Natural killer cell (primary cell): ENCODE measurements at places on chromosomes 11 and 22. TPM values are rescaled to one million over a fixed set of nuclear protein-coding genes. Genes with fewer than 3 reads are reported as not detected.

DNA sequence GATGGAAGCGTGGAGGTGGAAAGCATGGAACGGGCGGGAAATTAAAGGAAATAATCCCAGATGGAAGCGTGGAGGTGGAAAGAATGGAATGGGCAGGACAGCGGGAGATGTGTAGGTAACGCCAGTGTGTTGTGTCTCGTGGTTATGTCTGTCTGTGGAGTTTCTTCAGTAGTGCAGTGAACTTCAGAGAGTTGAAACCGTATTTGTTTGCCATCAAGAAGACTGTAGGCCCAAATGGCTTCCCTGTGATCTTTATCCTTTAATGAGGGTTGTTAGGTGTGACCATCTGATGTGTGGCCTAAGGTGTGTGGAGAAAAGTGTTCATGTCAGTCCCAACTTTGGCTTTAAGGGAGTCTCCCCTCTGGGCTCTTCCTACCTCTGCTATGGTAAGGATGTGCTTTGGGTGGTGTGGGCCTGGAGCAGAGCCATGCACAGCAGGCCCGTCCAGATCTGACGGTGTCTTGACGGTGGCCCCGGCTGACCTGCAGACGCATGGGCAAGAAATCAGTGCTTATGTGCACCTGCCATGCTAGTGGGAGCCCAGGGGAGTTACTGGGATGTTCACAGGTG, 39.6 kb downstream of the AP2A2 start:
- H3K4me1 ChIP-seq = peaks cover 21% of the 10 kb centered on the region
- H3K36me3 ChIP-seq = peaks cover 2% of the 10 kb centered on the region
- DNase-seq = no peak

DNA sequence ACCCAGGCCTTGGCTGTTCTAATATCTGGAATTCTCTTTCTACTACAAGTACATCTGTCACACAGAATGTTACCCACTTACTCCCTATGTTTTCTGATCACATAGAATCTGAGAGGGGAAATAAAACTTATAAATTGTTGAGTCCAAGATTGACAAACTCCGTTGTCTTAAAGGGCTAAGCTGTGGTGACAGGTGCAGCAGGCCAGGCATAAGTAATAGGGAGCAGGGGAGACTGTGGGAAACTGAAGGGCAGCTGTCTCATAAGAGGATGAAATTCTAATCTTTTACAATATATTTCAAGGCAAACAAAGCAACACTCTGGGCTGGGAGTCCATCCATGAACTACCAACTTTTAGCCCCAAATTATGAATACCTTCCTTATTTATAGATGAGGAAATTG, 133.9 kb downstream of the SLC1A2 start:
- H3K36me3 ChIP-seq = no peaks in the 10 kb centered on the region
- H3K27me3 ChIP-seq = no peaks in the 10 kb centered on the region
- H3K4me3 ChIP-seq = no peak overlapping the region
- DNase-seq = no peak
- no peak overlapping the region for H3K27ac ChIP-seq

DNA sequence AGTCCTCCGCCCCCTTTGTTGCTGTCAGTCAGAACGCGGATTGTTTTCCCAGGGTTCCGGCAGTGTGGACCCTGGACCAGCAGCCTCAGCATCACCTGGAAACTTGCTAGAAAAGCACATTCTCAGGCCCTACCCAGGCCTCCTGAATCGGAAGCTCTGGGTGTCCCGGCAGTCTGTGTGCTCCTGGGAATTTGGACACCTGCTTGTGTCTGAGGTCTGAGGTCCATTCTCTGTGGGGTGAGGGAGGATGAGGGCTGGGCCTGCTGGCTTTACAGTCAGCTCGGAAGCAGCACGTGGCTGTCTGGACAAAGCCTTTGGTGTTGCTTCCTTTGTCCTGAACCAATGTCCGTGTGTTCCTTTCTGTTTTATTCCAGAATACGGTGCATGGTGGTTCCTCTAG, 299.7 kb downstream of the TBC1D22A start:
- H3K4me1 ChIP-seq = no peaks in the 10 kb centered on the region
- no peak overlapping the region for H3K4me3 ChIP-seq
- peaks cover 14% of the 10 kb centered on the region for H3K36me3 ChIP-seq
- H3K27me3 ChIP-seq = no peaks in the 10 kb centered on the region
- H3K27ac ChIP-seq = no peak overlapping the region

OR4D11 gene
- total RNA-seq = not detected

ASRGL1 gene
- total RNA-seq = 9.7 TPM

MED17 gene
- total RNA-seq = 66.4 TPM

DNA sequence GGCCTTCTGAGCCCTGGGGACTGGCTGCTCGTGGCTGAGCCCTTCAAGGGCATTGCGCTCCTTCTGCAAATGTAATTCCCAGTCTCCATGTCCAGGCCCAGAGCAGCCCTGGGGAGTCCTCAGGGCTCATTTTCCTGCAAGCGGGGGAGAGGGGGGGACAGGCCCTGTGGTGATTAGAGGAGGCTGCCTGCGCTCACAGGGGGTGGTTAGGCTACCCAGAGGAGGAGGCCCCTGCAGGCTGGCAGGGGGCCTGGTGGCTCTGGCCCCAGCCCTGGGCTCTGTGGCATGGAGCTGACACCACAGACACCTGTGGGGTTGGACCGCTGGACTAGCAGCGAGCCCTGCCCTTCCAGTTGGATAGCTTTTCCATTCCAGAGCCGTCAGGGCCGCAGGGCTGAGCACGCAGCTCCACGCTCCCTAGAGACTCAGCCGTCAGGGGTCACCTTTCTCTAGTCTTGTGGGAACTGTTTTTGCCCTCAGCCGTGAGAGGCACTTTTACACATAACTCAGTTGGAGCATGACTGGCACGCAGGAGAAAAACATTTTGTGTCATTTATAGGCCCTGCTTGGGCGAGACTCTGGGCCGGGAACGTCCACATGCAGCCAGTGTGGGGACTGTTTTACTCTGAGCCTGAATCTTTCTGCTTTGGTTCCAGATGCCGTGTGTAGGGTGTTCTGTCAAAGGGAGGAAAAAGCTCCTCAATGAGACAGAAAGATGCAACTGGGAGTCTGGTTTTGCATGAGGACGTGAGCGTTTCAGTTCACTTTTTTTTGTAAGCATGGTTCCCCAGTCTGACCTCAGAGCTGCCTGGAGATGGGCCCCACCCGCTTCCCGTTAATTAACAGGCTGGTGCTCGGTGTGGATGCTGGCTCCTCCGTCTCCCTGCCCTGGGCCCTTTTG, 58.1 kb downstream of the LRP5 start:
- peaks cover 34% of the 10 kb centered on the region for H3K4me1 ChIP-seq

MDK gene
- total RNA-seq = 6.3 TPM

DNA sequence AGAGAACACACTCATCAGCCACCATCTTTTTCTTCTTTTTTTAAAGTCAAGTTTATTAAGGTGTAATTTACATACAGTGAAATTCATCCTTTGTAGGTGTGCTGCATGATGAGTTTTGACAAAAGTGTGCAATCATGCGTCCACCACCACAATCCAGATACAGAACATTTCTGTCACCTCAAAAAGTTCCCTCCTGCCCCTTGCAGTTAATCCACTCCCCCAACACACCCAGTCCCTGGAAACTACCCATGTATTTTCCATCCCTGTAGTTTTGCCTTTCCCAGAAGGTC, 126.7 kb downstream of the HIPK3 start:
- no peak overlapping the region for H3K4me3 ChIP-seq
- H3K27ac ChIP-seq = no peak overlapping the region
- no peaks in the 10 kb centered on the region for H3K27me3 ChIP-seq
- DNase-seq = no peak
- H3K4me1 ChIP-seq = no peaks in the 10 kb centered on the region
- H3K36me3 ChIP-seq = no peaks in the 10 kb centered on the region

DNA sequence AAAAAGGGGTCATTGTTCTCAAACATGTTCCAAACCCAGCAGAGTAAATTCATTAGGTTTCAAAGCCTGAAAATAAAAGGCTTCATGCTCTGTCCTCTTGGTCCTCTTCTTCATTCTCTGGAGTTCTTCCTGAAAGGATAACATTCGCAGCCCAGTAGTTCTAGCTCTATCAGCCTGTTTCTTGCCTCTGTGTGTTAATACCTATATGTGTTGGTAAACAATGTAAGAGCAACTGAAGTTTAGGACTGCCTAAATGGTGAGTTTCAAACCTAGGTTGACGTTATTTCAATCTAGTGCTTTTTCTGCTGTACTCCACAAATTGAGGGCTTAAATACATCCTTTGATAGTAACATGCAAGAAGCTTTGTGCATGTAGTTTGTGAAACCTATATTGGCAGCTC, 9.4 kb downstream of the AASDHPPT start:
- no peak overlapping the region for H3K27ac ChIP-seq
- no peak for DNase-seq
- H3K36me3 ChIP-seq = peaks cover 29% of the 10 kb centered on the region
- no peaks in the 10 kb centered on the region for H3K4me1 ChIP-seq
- H3K4me3 ChIP-seq = no peak overlapping the region

GRCh38 chr11:3989276-3989920, 105.2 kb upstream of the RRM1 start:
- no peak overlapping the region for H3K4me3 ChIP-seq
- H3K36me3 ChIP-seq = no peaks in the 10 kb centered on the region
- peaks cover 16% of the 10 kb centered on the region for H3K4me1 ChIP-seq
- H3K27ac ChIP-seq = no peak overlapping the region
- no peaks in the 10 kb centered on the region for H3K27me3 ChIP-seq
- no peak for DNase-seq

- no peaks in the 10 kb centered on the region for H3K4me1 ChIP-seq
- no peaks in the 10 kb centered on the region for H3K36me3 ChIP-seq
- no peak overlapping the region for H3K4me3 ChIP-seq
- no peaks in the 10 kb centered on the region for H3K27me3 ChIP-seq
- no peak overlapping the region for H3K27ac ChIP-seq
These were observed 44.4 kb upstream of the CLDN5 start for GRCh38 chr22:19568337-19569275.

DNA sequence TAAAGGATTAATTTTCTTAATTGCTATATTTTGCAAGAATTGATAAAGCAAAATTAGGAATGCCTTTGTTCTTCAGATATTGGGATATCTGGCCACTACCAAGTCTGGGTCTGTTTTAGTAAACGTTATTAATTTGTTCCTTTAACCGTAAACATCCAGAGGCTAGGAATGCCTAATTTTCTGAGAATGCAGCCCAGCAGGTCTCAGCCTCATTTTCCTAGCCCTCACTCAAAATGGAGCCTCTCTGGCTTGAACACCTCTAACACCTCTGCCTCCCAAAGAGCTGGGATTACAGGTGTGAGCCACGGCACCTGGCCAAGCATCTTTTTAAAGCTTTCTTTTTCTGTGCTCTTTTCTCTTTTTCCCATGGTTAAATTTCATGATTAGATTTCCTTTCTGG, 18.4 kb downstream of the TMEM135 start:
- H3K27me3 ChIP-seq = no peaks in the 10 kb centered on the region
- H3K4me3 ChIP-seq = no peak overlapping the region
- H3K27ac ChIP-seq = no peak overlapping the region
- no peak for DNase-seq
- H3K4me1 ChIP-seq = no peaks in the 10 kb centered on the region
- H3K36me3 ChIP-seq = no peaks in the 10 kb centered on the region

OR52I1 gene
- total RNA-seq = not detected

GRCh38 chr11:66151273-66151672, 81.2 kb downstream of the PACS1 start:
- DNase-seq = no peak
- H3K4me1 ChIP-seq = peaks cover 1% of the 10 kb centered on the region
- no peak overlapping the region for H3K4me3 ChIP-seq
- no peaks in the 10 kb centered on the region for H3K36me3 ChIP-seq

HEPHL1 gene
- total RNA-seq = not detected

- no peak overlapping the region for H3K4me3 ChIP-seq
- peaks cover 11% of the 10 kb centered on the region for H3K4me1 ChIP-seq
- H3K36me3 ChIP-seq = peaks cover 11% of the 10 kb centered on the region
These were observed 72.1 kb downstream of the RNF169 start for GRCh38 chr11:74820763-74821162.

DNA sequence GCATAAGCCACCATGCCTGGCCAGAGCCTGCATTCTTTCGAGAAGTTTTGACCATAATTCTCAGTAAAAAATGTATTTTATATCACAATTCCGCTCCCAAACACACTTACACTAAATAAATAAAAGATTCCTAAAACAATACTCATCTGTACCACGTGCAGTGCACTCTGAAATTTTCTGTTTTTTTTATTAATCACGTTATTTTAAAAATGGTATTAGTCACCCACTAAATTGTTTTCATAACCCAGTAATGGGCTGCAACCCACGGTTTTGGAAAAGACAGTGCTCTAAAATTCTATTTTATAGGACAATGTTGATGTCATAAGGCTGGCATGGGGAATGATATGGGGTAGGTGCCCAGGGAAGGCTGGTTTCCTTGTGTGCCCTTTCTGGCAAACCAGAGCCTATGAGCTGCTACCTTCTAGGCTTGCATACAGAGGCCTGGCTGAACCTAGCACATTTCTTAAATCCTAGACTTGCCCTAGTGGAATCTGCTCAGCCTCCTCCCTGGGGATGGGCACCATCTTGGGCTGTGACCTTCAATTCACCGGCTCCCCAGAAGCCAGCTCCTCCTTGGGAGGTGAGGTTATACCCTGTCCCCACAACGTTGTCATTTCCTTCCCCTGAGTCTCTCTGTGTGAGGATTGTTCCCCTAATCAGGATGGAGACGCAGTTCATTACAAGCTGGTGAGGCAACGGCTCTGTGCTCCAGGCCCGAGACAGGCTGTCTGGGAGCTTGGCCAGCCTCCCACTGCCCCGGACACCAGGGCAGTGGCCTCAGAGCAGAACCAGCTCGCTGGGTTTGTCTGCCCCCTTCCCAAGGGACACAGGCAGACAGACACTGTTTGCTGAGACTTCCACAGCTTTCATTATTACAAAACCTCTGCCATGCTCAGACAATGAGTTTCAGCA, 116.5 kb upstream of the NAV2 start:
- no peak overlapping the region for H3K27ac ChIP-seq
- H3K4me1 ChIP-seq = no peaks in the 10 kb centered on the region
- H3K36me3 ChIP-seq = no peaks in the 10 kb centered on the region
- H3K27me3 ChIP-seq = no peaks in the 10 kb centered on the region

DNA sequence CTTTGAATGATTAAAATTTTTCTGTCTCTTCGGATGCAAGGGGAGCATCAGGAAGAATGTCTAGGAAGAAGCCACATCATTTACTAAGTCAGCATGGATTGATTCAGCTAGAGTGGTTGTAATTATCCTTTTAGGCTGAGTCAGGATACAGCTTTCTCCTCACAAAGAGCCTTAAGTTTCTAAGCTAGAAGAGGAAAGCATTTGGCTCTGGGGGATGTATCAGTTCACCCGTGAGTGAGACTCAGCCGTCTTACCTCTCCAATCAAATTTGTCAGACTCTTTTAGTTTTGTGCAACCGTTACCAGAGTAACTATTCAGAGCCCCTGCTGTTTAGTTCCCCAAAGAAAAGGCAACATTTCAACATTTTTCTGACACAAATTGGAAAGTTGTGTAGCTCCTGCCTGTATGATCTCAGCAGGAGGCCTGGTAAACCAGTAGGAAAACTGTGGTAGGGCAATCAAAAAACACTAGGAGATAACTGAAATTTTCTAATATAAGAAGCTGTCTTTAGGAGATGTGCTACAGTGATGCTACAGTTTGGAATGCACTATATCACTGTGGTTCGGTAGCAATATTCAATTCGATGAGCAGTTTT, 432.4 kb upstream of the LUZP2 start:
- no peaks in the 10 kb centered on the region for H3K36me3 ChIP-seq
- no peak overlapping the region for H3K4me3 ChIP-seq
- H3K27ac ChIP-seq = no peak overlapping the region
- DNase-seq = no peak
- H3K4me1 ChIP-seq = no peaks in the 10 kb centered on the region
- H3K27me3 ChIP-seq = no peaks in the 10 kb centered on the region
